ENCODE measurements at places on chromosomes 3 and 15.

DNA sequence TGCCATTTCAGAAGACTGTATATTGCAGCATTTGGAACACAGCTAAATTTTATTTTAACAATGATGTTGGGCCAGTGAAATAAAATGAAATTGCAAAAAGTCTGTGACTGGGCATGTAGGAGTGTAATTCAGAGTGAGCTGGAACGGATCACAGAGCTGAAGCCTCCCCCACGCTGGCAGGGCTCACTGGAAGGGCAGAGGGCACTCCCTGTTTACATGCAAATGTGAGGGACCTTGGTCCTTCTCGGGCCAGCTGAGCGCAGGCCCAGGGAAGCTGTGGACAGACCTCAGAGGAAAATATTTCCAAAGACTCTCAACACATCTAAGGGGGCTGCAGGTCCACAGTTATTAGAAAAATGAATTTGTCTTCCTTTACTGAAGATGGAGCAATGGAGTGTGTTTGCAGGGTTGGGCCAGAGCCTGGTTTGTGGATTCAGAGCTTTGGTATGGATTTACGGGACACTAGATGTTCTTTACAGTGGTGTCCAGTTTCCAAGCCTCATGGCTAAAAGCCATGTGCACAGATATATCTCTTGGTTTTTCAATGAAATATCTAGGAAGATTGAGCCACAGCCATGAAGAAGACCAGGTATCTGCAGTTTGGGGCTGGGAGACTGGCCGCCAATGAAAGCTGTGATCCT is 32.0 kb downstream of the TRPM1 start:
- DNase-seq, result no peak

DNA sequence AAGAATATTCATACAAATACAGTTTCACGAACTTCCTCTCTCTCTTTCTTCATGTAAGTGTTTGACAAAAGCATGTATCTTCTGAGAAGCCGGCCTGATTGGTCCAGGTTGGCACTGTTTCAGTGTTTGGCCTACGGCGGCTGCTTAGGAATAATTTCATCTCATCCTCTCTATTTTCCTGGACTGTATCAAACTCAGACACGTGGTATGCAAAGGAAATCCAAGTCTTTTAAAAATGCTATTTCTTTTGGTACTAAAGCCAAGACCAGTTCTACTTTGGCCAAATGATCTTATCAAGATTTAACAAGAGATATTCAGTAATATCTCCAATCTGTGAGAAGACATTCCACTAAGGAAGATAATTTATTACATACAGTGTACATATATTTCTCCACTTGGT is 152.8 kb downstream of the TIGIT start:
- no peak for DNase-seq

DNA sequence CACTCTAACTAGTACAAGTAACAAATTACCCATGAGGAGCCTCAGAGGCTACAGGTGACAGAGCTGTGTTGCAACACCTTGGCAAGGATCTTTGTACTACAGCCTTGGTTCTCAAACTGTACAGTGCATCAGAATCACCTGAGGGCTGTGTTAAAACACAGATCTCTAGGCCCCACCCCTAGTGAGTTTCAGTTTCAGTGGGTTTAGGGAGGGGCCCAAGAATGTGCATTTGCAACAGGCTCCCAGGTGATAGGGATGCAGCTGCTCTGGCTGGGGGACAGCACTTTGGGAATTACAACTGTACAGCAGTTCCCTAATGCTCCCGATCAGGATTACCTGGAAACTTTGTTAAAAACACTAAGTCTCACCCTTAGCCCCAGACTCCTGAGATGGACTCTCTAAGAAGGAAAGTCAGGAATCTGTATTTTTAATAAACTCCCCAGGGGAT is 66.1 kb upstream of the NR2F2 start:
- no peak for DNase-seq

DNA sequence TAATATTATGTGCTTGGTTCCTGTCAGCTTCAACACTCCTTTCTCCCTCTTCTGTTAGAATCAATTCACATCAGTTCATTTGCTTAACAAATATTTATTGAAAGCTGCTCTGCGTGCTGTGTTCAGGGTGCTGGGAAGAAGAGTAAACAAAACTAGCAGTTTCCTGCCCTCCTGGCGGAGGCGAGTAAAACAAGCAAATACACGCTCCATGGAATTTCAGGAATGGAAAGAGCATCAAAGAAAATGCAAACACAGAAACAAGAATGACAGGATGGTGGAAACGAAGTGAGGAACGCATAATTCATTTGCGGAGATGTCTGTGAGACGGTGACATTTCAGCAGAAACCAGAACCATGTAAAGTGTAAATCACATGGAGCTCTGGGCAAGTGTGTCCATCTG is 49.4 kb upstream of the SPTSSB start:
- no peak for DNase-seq

- DNase-seq, result no peak
Observed at GRCh38 chr3:195921334-195921791, 13.0 kb upstream of the TNK2 start.

DNA sequence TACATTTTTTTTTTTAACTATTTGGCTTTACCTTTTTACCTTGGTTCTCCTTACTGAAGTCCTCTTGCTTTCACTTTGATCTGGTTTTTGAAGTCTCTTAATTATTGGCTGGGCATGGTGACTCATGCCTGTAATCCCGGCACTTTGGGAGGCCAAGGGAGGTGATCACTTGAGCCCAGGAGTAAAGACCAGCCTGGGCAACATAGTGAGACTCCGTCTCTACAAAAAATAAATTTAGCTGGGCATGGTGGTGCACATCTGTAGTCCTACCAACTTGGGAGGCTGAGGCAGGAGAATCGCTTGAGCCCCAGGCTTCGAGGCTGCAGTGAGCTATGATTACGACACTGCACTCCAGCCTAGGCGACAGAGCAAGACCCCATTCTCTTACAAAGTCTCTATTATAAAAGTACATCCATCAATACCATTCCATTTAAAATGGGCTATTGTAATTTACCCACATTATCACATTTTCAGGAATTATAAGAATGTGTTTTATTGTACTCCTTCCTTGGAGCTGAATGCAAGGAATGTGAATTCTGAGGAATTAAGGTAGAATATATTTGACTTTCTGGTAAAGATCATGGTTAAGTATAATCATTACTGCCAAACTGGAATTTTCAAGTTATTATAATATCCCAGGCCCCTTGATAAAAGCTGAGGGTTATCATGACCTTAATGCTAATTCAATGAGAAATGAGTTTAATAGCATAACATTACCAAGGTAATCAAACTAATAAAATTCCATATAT is 49.0 kb downstream of the MSL2 start:
- DNase-seq, result no peak

DNA sequence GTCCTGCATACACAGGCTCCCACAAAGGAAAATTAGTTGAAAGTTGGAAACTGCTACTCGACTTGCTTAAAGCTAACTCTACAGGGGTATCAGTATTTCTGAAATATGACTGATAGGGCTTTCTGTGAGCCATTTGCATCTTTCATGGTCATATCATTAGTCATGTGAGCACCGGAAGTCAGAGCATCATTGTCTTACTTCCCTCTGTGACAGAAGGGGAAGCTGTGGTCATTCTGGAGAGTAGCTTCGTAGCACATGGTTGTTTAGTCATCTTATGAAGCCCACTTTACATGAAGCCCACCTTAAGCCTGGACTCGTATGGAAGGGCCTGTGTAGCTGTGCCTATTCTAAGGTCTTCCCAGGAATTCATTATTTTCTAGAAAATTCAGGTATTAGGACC is 69.0 kb downstream of the COL6A5 start:
- no peak for DNase-seq

GRCh38 chr15:44570361-44570760 is 33.4 kb downstream of the EIF3J start:
- no peak for DNase-seq

GRCh38 chr3:48762816-48763215 is 45.8 kb upstream of the IP6K2 start:
- no peak for DNase-seq

DNA sequence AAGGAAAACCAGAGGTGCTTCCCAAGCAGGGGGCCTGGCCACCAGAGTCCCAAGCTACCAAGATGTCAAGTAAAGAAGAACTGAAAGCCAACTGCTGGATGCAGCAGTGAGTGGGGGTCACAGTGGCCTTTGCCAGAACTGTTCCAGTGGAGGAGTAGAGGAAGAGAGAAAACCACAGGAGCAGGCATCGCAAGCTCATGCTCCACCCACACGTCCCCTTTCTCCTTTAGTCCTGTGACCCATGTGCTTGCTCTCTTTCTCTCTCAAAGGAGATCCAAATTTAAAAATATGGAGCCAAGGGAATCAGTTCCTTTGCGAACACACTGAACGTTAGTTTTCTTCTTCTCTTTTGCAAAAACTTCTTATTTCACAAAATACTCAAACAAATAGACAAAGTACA is 12.4 kb upstream of the ABHD2 start:
- no peak for DNase-seq

DNA sequence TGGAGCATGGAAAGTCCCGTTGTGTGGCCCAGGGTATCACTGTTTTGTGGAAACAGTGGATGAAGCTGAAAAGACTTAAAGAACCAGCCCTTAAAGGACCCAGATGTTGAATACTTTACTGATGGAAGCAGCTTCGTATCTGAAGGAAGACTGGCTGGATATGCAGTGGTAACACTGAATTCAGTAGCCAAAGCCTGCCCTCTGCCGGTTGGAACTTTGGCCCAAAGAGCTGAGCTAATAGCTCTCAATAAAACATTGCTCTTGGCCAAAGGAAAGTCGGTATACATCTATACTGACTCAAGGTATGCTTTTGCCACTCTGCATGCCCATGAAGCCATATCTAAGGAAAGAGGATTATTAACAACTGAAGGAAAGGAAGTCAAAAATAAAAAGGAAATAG is 885.4 kb downstream of the PDCD6IP start:
- DNase-seq, result no peak

DNA sequence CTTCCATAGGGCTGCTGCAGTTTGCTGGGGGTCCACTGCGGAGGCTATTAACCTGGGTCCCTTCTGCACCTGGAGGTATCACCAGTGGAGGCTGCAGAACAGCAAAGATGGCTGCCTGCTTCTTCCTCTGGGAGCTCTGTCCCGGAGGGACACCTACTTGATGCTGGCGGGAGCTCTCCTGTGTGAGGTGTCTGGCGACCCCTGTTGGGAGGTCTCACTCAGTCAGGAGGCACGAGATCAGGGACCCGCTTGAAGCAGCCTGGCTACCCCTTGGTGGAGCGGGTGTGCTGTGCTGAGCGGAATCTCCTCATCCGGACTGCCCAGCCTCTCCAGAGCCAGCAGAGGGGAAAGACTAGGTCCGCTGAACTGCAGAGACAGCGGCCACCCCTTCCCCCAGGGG is 56.0 kb upstream of the CTXND1 start:
- no peak for DNase-seq

GRCh38 chr3:187966636-187967406 is 187.1 kb upstream of the LPP start:
- DNase-seq, result no peak

- no peak for DNase-seq
Observed at GRCh38 chr15:35750051-35750450, 204.1 kb upstream of the DPH6 start.

DNA sequence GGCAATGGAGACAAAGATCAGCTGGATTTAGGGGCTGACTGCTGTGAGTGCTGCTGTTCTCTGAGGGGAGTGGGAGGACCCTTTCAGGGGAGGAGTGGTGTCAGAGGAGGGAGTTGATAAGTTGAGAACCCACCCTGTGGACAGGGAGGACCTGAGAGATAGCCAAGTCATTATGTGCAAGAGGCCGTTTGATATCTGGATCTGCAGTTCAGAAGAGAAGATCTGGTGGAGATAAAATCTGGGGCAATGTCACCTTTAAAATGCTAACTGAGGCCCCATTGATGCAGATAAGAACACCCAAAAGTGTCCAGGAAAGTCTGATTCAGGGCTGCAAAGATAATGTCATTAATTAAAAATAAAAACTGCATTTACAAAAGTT is 256.1 kb upstream of the HES1 start:
- DNase-seq, result no peak

DNA sequence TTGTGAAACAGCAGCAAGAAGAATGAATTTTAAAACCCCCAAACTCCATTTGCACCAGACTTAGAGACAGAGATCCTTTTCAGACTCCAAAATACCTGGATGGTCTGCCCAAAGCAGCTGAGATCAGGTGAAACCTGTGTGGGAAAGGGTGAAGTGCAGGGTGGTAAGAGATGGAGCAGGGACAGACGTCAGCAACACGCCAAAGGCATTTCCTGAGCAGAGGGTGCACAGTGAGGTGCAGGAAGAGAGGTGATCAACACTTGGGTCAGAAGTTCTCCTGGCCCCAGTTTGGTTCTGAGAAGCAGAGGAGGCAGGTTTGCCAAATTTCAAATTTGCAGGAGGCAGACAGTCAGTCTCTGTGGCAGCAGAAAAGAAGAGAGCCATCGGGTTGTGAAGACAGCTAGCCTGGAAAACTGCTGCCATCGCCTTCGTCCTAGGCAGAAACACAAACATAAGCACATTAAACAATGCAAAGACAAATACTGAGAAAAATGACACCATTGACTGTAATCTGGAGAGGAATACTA is 9.8 kb downstream of the CCR4 start:
- DNase-seq, result no peak

GRCh38 chr15:92059036-92059970 is 205.8 kb downstream of the SLCO3A1 start:
- DNase-seq, result no peak

DNA sequence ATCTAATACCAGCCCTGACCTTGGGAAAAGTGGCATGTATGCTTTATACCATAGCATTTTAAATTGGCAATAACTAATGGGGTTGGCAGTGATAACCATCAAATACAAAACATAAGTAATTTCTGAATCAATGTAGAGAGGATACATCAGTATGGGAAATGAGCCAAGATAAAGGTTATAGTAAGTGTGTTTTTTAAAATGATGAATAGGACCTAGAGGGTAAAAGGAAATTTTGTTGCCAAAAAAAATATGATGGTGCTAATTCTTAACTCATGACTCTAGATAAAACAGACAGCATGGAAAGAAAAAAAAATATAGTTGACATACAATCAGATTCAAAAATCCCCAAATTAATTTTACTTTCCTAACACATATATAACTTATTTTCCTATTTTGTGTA is 75.4 kb upstream of the ROBO1 start:
- DNase-seq, result no peak

DNA sequence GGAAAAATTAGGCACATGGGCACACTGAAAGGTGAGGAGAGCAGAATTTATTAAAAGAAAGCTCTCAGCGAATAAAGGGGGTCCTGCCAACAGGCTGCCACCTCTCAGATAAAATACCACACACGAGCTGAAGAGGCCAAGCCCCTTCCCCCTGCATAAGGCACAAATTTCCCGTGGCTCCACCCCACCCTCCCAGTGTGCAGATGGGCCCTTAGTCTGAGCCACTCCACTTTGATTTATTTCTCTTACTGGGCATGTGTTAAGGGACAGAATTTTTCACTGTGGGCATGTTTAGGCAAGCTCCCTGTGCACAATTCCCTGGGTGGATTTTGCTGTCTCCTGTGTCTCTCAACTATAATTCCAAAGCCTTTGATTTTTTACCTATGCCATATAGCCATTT is 409.8 kb downstream of the TBL1XR1 start:
- no peak for DNase-seq

Data from stimulated activated naive CD4-positive, alpha-beta T cell treated with Interleukin-2 at 50 U/mL for 16 hours (primary cell).